ENCODE measurements at places on chromosomes 16 and 17.
A peak's percentile ranks its signal among the peaks of the same experiment; 100 is the strongest.

- peak; percentile 14 for DNase-seq
Observed at GRCh38 chr17:48615963-48616716, 1.0 kb upstream of the HOXB8 start.

DNA sequence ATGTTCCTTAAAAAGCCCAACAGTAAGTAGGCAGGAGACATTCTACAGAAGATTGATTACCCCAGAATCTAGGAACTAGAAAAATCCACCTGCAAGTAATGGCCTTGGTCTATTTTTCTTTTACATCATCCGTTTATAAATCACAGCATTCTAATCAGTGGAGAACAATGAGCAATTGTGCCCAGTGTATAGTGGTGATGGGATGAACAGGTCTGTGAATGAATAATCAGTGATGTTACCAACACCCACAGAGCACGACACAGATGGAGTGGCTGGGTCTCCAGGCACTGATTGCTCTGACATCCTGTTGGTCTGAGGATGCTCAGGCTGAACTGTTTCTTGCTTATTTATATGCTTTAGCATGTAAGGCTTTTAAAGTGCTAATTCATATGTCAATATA lies 1251.2 kb upstream of the CDH8 start:
- DNase-seq: no peak

DNA sequence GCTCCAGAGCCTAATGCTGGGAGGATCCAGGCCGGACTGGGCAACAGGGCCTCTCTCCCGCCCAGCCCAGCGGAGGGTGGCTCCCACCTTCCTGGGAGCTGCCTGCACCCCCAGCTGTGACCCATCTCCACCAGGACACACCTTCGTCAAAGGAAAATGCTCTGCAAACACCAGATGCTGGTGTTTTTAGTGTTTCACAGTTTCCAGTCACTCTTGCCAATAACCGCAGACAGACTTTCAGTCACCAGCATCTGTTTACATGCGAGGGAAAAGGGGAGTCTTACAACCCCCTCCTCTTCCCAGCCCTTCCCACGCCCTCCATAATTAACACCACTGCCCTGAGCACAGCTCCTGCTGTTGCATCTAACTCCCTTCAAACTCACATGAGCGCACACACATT lies 25.3 kb downstream of the KLHDC4 start:
- peak; percentile 4 for DNase-seq

GRCh38 chr17:43733956-43734355 lies 24.6 kb downstream of the SOST start:
- no peak for DNase-seq

DNA sequence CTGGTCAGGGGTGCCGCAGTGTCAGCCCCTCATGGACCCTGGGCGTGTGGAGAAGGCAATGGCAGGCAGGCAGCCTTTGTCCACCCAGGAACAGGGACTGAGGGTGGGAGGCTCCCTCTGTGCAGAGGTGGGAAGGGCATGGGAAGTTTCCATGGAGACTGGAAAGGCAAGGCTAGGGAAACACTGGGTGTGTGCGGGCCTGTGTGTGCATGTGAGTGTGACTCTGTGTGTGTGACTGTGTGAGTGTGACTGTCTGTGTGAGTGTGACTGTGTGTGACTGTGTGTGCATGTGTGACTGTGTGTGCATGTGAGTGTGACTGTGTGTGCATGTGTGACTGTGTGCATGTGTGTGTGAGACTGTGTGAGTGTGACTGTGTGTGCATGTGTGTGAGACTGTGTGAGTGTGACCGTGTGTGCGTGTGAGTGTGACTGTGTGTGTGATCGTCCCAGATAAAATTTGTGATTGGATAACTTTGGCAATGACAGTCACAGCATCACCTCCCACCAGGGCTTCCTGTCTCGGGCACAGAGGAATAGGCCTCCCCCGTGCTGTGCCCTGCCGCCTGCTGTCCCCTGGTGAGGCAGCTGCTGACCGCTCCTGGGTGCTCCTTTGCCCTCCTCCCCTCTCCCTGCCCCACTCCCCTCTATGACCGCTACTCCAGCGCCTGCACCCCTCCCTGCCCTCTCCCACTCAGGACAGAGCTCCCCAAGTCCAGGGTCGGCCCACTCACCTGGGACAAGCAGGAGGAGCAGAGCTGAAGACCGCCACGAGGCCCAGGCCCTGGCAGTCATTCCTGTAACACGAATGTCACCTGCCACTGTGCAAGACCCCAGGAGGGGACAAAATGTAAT lies 698 bp downstream of the CD300C start:
- DNase-seq: no peak

DNA sequence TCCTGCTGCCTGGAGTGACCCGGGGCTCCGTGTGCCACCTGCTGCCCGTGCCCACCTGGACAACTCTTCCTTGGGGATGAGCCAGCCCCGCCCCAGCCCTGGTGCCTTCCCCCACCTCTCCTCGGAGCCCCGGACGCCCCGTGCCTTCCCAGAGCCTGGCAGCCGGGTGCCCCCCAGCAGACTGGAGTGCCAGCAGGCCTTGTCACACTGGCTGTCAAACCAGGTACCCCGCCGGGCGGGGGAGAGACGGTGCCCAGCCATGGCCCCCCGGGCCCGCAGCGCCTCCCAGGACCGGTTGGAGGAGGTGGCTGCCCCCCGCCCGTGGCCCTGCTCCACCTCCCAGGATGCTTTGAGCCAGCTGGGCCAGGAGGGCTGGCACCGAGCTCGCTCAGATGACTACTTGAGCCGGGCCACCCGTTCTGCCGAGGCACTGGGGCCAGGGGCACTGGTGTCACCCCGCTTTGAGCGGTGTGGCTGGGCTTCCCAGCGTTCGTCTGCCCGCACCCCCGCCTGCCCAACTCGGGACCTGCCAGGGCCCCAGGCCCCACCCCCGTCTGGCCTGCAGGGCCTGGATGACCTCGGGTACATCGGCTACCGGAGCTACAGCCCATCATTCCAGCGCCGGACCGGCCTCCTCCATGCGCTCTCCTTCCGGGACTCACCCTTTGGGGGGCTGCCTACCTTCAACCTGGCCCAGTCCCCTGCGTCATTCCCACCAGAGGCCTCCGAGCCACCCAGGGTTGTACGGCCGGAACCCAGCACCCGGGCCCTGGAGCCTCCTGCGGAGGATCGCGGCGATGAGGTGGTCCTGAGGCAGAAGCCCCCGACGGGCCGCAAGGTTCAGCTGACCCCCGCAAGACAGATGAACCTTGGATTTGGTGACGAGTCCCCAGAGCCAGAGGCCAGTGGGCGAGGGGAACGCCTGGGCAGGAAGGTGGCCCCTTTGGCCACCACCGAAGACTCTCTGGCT lies 38.4 kb downstream of the ARHGAP23 start:
- no peak for DNase-seq

DNA sequence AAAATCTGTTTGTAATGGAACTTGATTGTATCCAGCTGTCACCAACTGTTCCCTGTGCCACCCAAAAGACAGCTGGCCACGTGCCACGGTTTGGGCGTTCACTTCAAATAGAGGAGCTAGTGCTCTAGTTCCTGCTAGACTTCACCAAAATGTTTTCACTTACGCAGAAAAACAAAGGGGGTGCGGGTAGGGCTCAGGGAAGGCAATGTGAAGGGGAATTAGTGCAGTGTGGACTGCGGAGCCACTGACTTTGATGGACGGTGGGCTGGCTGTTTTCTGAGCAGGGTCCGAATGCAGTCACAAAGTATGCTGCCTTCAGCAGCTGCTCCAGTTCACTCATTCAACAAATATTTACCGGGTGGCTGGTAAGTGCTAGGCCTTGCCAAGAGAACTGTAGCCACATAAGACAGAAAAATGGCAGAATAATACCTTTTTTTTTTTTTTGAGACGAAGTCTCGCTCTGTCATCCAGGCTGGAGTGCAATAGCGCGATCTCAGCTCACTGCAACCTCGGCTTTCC lies 7.6 kb upstream of the CYTH1 start:
- peak; percentile 77 for DNase-seq

DNA sequence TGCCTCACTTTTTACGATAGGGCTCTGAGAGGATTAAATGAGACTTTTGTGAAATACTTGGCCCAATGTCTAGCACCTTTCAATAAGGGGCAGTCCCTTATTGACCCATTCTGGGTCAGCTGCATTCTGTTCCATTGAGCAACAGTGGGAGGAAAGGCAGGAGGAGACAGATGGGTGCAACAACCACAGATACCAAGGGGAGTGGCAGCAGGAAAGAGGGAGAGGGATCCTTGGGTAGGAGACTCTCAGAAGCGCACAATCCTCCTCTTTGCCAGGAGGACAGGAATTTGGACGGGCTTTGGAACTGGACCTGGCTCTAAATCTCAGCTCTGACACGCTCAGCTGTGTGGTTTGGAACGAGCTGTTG lies 3.5 kb downstream of the PIPOX start:
- DNase-seq: no peak

GRCh38 chr16:84774810-84775209 lies 45.0 kb upstream of the CRISPLD2 start:
- no peak for DNase-seq

- no peak for DNase-seq
Observed at GRCh38 chr16:56336071-56336688, 89.2 kb downstream of the AMFR start.

DNA sequence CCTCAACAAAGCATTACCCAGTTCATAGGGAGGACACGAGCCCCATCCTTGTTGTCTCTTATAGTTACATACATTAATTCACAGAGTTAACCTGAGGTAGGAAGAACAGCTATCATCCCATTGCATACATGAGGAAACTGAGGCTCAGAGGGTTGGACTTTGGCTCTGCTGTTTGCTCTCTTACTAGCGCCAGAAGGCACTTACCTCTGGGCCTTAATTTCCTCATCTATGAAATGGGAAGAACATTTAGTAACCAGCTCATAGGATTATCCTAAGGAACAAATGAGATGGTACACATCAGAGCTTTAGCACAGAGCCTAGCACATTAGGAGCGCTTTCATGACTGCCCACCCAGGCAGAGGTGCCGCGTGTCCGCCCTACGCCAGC lies 27.6 kb downstream of the NEUROD2 start:
- no peak for DNase-seq

- DNase-seq: no peak
Observed at GRCh38 chr16:56679818-56680217, 2.5 kb upstream of the MT1X start.

GRCh38 chr17:38455288-38455915 lies 27.1 kb downstream of the ARHGAP23 start:
- peak; percentile 87 for DNase-seq

GRCh38 chr17:12134101-12134500 lies 113.4 kb downstream of the MAP2K4 start:
- no peak for DNase-seq

- DNase-seq: no peak
Observed at GRCh38 chr17:59101178-59101577, 5.5 kb downstream of the TRIM37 start.

- no peak for DNase-seq
Observed at GRCh38 chr16:11009027-11009755, 64.8 kb downstream of the CLEC16A start.
